ENCODE measurements at places on chromosomes 12 and 14.
A peak's percentile ranks its signal among the peaks of the same experiment; 100 is the strongest.

GRCh38 chr14:75121552-75121951, 5.3 kb downstream of the NEK9 start:
- DNase-seq, result no peak

DNA sequence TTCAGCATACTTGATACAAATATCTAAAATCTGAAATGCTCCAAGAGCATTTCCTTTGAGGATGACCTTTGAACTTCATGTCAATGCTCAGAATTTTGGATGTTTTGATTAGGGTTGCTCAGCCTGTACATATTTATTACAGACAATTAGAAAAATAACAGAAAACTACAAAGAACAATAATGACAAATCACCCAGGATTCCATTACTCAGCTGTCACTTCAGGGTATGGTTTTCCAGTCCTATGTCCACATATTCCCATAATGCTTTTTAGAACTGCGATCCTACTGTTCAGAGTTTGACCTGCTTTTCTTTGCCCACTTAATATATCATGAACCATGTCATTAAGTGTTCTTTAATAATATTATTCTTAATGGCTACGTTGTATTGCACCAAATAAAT, 11.4 kb downstream of the DLGAP5 start:
- DNase-seq, result no peak

- DNase-seq, result no peak
Observed at GRCh38 chr12:119715268-119715620, 47.3 kb downstream of the PRKAB1 start.

GRCh38 chr12:20555771-20556170, 139.4 kb upstream of the SLCO1C1 start:
- no peak for DNase-seq

- DNase-seq, result no peak
Observed at GRCh38 chr12:109157986-109158385, 41.6 kb downstream of the ACACB start.

GRCh38 chr12:70892593-70892992, 27.9 kb downstream of the PTPRR start:
- no peak for DNase-seq

GRCh38 chr12:104218935-104219334, 3.4 kb downstream of the TXNRD1 start:
- DNase-seq, result no peak

GRCh38 chr14:74511966-74512830, 18.6 kb downstream of the ISCA2 start:
- no peak for DNase-seq

DNA sequence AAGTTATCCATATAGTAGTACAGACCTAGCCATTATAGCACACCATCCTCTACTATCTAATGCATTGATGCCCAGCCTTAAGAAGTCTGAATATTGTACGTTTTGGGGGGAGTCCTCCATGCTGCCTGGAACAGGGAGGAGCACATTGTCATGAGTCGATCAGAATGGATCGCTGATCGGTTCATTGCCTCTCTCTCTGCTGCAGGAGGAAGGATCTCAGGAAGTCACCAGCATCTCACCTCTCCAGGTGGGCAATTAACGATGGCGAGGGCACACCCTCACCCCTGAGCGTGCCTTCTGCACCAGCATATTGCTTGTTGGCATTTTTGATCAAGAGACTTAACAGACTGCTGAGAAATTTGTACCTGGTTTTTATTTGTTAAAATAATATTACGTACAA, 11.5 kb downstream of the CCND2 start:
- no peak for DNase-seq

DNA sequence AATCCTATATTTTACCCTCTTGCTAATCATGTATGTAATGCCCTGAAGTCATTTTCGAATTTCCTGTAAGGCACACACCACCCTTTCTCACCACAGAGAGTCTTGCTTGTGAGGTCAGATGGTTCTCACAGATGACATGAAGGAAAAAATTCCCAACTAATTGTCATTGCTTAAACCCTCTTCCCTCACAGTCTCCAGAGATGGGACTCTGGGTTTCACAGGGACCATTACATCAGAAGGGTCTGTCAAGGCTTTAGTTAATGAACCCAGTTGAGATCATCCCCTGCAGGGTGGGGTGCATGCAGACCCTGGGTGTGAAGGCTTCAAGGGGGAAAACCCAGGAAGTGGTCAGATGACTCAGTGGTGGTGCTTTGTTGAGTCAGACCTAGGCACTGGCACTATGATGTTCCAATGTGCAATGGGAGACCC, 229.6 kb downstream of the BCAT1 start:
- no peak for DNase-seq

GRCh38 chr12:28253161-28253641, 62.9 kb downstream of the CCDC91 start:
- DNase-seq, result no peak

DNA sequence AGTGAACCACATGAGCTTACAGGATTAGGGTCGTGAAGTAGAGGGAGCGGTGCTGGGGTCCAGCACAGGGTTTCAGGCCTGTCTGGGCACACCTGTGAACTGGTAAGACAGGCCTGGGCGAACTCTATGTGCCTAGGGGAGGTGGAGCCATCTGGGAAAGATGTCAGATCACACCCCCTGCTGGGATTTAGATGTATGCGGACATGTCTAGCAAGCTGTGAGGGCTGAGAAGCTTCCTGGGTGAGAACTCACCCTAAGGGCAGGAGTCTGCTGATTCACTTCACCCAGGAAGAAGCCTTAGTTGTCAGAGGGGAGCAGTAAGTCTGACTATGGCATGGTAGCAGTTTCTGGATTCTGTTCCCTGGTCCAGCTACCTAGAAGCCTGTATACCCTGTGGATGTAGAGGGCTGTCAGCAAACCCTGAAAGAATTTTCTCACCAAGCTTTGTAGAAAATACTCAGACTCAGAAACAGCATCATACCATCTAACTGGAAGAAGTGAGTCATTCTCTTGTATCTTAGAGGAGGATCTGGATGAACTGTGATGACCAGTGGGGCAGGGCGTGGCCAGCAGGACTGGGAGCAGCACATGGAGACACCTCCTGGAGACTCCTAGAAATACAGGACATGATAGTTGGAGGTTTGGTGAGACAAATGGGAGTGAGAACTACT, 11.2 kb upstream of the PYGL start:
- DNase-seq, result peak; percentile 80

DNA sequence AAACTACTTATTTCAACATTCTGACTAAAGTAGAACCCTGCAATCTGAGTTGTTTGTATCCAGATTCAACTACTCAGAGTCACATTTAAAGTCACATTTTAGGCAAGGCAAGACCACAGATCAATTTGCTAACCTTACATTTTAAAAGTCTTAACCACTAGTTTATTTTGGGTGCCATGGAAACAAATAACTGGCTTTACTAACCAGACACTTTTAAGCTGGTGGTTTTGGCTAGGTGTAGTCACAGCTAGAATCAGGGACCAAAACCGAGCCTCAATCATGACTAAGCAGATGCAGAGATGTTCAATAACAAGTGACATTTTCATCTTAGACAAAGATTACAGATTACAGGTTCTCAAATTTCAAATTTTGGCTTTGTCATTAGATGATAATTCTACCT, 115.3 kb downstream of the PDE6H start:
- no peak for DNase-seq

- no peak for DNase-seq
Observed at GRCh38 chr12:131046813-131047788, 93.4 kb downstream of the ADGRD1 start.

DNA sequence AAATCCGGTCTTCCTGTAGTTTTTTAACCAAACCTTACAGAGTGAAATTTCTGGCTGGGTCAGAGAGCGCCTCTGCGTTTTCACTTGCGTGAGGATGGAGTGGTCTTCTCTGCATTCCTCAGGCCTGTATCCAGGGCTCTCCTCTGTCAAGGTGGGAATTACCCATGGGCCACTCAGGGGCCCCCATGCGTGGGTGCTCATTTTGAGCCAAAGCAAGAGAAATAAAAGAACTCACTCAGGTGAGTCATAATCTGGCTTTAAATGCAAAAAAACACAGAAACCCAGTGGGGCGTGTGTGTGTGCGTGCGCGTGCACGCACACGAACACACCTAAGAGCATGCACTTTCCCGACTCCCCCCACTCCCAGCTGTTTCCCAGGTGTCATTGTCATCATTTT, 104.0 kb upstream of the PWP1 start:
- DNase-seq, result no peak

DNA sequence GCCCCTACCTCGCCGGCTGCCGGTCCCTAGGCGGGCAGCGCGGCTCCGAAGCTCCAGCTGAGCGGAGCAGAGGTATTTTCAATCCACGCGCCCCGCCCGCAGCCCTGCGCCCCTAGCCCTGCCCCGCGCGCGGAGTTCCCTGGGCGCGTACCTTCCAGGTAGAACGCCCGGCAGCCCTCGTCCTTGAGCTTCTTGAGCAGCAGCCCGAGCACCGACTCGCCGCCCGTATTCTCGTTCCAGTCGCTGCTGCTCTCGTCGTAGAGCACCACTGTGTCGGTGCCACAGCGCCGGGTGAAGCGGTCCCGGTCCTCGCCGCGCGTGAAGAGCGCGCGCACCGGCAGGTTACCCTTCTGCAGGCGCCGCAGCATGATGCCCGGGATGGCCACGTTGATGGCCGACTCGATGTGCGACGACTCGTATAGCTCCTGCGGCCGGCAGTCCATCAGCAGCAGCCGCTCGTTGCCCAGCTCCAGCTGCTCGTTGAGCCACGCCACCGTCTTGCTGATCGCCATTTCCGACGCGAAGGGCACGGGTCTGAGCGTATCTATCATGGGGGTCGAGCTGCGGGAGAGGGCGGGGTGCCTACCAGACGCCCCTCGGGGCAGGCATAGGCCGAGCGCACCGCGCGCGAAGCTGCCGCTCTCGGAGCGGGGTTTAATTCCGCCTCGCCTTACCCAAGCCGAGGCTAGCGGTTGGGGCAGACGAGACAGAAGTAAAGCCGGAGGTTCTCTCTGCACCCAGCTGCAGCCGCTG, 636 bp downstream of the DUSP6 start:
- DNase-seq, result no peak

- DNase-seq, result no peak
Observed at GRCh38 chr12:17235996-17236395, 630.0 kb upstream of the LMO3 start.

- no peak for DNase-seq
Observed at GRCh38 chr14:68013326-68013725, 193.7 kb downstream of the RAD51B start.

DNA sequence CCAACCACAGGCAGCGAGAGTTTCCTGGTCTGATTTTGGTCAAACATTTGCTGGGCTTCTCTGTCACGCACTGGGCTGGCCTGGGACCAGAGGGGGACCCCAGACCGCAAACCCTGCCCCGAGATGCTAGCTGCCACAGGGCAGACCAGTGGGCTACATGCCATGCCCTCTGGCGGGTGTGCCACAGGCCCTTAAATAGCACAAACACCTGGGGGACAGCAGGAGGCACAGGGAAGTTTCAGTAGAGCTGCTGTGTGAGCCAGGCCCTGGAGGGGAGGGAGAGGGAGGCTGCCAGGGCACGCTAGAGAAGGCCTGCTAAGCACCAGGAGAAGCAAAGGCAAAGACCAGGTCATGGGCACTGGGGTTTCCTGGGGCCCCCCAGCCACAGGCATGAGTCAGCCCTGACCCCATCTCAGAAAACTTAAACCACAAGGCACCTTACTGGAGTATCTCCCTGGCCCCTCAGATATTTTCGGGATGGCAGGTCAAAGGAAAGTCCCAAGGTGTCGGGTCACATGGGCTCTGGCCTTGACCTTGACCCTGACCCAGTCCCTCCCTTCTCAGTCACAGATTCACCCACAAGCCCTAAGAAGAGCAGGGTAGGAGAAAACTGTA, 29.2 kb downstream of the ITPK1 start:
- DNase-seq, result no peak

DNA sequence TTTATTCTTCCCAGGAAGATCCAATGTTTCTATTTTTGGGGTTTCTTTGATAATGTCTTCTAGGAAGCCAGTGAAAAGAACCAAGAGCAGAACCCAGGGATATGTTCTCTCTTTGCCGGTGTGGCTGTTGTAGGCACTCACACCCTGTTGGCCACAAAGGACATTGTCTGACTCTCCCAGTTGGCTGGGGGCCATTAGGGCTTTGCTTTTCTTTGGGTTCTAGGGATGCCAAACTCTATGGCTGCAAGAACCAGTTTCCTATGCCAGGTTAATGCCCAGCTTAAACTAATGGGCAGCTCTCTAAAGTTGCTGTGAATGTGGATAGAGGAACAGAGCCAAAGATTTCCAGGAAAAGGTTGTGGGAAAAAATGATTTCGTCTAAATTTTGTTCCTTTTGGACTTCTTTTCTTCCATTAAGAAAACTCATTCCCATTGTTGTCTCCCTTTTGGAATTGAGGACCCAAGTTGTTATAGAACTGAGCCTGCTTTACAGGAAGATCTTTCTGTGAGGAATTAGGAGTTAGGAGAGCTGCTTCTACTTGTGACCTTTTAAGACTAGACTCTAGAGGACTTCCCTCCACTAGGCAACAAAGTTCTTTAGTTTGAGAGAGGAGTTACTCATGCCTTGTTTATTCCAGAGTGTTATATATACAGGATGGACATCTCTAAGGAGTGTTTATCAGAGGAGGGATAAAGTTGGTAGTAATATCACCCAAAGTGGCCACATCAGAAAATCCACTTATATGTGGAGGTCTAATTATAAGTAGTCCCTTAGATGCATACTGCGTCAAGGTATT, 13.1 kb downstream of the COPZ1 start:
- DNase-seq, result no peak

Measured in BJ (cell line).